MV-4-11 (cell line): ENCODE measurements at places on chromosomes 3 and 15.

DNA sequence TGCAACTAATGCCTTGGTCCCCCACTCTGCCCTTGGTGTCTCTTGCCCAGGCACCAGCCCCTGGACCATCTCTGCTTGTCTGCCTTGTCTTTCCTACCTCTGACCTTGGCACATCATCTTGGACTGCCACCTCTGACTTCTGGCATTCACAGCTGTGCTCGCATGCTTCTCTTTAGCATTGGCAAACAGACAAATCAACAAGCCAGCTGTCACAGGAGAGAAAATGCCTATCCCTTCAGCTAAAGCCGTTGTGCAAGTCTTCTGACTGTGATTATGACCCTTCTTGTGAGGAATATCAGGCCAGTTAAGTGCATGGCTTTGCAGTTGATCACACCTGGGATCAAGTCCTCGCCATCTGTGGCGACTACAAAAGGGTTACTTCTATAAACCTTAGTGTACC lies 84.6 kb downstream of the PRICKLE2 start:
- DNase-seq: no peak

DNA sequence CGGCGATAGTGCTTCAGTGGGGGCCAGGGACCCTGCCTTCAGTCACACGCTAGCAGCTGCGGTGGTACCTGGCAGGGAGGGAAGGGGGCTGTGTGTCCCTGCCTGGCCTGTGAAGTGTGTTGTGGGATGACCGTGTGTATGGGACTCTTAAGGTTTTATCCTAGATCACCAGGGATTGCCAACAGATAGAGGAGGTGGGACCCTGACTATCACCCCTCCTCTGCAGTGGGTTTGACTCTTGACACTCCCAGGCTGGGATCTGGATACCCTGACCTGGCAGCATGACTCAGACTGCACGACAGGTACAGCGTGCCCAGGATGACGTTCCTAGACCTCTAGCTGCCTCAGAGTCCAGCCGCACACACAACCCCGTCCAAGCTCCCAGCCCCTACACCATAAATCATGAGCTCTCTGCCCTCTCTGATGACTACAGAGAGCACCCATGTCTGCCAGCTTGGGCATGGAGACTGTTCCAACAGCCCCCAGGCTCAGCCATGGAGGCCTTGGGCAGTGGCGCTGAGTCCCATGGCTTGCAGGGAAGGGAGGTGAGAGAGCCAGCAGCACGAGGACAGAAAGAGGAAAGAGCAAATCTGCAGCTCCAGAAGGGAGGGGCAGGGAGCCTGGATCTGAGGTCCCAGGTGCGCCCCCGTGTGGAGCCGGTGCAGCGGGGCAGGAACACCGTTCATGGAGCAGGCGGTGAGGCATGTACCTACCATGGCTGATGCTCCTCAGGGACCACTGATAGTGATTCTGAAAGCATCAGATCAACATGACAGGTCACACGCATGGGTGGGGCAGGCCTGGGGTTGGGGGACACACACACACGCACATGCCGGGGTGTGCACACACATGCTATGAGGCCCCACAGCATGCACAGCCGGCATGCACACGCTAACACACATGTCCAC lies 71.0 kb downstream of the ADAMTS7 start:
- peak; percentile 76 for DNase-seq

- DNase-seq: no peak
Observed at GRCh38 chr15:86377914-86378313, 298.2 kb downstream of the AGBL1 start.

- peak; percentile 79 for DNase-seq
Observed at GRCh38 chr3:8982509-8982908, 19.2 kb upstream of the RAD18 start.

- no peak for DNase-seq
Observed at GRCh38 chr3:132382688-132383194, 34.6 kb upstream of the DNAJC13 start.

DNA sequence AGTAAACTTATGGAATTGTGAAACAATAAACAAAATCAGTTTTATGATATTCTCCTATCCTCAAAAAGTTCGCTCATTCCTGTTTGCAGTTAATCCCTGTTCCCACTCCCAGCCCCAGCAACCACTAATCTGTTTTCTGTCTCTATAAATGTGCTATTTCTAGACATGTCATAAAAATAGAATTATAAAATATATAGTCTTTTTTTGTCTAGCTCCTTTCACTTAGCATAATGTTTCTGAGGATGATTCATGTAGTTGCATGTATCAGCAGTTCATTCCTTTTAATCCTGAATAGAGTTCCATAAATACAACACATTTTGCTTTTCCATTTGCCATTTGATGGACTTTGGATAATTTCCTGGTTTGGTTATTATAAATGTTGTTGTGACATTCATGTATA lies 140.0 kb downstream of the KCNAB1 start:
- no peak for DNase-seq

DNA sequence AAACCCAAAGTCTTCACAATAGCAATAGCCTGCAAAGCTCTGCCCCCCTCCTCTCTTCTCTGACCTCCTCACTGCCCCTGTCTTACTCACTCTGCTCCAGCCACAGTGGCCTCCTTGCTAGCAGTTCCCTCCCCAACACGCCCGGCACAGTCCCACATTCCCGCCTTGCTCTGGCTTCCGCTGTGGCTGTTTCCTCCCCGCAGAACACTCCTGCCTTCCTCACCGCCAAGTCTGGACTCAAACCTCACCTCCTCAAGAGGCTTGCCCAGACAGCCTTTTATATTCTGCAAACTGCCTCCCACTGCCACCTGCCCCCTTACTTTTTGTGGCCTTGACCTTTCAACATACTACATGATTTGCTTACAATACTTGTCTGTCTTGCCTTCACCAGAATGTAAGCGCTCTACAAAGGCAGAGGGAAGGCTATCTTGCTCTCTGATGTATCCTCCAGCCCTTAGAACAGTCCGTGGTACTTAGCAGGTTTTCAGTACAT lies 406 bp upstream of the MPI start:
- DNase-seq: peak; percentile 28

GRCh38 chr3:139378587-139379241 lies 10.7 kb downstream of the COPB2 start:
- DNase-seq: no peak

GRCh38 chr15:88938802-88939485 lies 25.8 kb upstream of the MFGE8 start:
- no peak for DNase-seq

DNA sequence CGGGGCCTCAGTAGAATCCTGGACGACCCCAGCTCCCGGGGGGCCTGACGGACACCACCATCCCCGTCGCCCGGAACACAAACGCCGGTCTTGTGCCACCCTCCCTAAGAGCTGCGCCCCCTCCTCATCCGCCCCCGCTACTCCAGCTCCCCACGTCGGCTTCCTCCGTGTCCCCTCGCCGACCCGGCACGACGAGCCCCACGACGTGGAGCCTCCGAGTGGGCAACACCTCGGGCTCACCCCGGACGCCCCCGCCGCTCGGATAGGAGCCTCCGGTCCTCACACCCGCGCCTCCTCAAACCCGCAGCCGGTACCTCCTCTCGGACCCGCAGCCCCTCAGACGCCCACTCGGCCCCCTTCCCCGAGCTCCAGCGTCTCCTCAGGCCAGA lies 525 bp downstream of the NPTN start:
- no peak for DNase-seq

- DNase-seq: peak; percentile 42
Observed at GRCh38 chr15:78873793-78874765, 1.4 kb downstream of the MORF4L1 start.

DNA sequence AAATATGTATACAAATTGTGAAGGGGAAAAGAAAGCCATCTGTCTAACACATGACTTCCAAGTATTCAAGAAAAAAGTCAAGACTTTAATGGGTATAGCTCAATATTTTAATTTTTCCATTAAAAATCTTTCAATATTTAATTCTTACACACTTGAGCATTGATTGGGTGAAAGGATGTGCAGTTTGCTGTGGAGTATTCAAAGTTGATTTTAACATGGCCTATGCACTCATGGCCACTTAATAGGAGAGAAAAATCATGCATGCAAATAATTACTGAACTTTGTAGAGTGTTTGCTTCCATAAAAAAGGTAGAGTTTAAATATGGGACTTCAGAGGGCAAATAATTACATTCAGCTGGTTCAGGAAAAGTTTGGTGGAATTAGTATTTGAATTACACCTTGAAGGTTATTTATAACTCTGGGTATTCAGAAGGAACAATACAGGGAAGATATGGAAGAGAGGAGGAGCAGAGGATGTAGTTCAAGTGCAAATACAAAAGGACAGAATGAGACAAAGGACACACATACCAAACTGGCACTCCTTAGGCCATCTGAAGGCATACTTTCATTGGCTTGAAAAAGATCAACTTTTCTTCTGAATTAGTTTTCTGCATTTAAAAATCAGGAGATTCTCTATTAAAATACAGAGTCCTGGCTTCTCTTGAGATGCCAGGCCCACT lies 90.1 kb downstream of the OTOL1 start:
- no peak for DNase-seq

DNA sequence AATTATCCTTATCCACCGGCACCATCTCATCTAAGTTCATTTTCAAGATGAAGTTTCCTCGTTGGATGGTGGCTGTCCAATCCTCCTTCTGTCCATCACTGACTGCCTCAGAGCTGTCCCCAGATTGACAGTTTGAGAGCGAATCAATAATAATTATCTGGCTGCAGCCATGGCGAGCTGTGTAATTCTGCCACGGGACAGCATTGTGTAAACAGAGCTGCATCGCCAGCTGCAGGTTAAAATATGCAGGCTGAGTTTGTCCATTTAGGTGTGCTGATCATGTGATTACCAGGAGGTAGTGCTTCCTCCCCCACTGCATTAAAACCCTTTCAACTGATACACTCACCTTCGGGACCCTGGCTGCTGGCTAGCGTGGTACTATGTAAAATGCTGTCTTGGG lies 461.9 kb upstream of the ONECUT1 start:
- no peak for DNase-seq

GRCh38 chr3:15556512-15556911 lies 35.0 kb upstream of the COLQ start:
- peak; percentile 97 for DNase-seq

GRCh38 chr15:101006931-101007691 lies 88.0 kb downstream of the LRRK1 start:
- DNase-seq: peak; percentile 66

DNA sequence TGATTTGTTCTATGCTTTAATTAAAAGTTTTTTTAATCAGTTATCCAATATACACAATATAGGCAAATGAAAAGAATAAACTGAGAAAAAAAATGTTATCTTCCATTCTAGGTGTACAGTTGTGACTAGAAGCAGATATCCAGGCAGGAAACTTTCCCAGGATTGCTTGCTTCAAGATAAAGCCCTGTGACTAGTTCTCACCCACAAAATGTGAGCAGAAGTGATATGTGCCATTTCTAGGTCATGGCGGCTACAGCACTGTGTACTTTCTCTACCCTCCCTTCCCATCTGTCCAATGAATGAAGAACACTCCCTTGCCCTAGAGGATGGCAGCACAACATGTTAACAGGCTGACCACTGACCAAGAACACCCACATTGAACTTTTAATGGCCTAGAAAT lies 110.5 kb upstream of the STT3B start:
- no peak for DNase-seq

DNA sequence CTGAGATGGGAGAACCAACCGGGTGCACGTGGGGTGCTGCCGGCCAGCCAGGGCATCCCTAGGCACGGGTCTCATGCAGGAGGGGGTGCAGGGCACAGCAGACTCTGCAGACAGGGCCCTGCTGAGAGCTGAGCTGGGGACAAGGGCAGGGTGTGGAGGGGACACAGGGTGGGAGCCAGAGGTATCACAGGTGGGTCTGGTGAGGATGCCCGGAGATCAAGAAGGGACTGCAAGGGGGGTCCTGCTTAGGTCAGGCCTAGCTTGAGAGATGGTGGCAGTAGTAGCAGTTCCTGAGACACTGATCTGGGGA lies 39.5 kb upstream of the PRR23E start:
- no peak for DNase-seq

DNA sequence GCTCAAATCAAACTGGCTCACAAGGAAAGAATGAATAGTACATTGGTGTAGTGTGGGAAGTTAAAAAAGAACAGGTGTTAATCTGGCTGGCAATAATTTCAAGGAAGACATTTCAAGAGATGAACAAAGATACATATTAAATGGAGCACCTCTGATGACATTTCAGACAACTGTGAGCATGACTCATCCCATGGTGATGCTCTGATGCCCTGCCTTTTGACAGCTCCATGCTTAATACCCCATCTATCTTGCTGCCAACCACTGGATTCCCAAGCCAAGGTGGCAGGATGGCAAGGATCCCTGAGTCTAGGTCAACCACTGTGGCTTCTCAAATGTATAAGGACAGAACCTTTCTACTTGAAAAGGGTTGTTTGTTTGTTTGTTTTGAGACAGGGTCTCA lies 29.3 kb downstream of the LRRC2 start:
- DNase-seq: no peak

GRCh38 chr3:42651248-42652091 lies 2.0 kb upstream of the ZBTB47 start:
- no peak for DNase-seq

DNA sequence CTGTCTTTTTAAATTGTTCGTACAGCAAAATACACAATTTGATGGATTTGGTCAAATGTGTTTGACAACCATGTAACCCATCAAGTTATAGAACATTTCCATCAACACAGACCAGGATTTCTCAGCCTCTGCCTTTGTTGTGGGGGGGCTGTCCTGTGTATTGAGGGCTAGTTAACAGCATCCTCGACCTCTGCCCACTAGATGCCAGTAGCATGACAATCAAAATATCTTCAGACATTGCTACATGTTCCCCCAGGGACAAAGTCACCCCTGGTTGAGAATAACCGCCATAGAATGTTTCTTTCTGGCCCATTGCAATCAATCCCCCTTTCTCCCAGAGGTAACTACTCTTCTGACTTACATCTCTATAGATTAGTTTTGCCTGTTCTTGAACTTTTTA lies 310.1 kb upstream of the RGMA start:
- DNase-seq: no peak

GRCh38 chr3:112555535-112556170 lies 6.1 kb downstream of the ATG3 start:
- peak; percentile 52 for DNase-seq

- DNase-seq: no peak
Observed at GRCh38 chr15:42576040-42576594, 711 bp downstream of the STARD9 start.

- no peak for DNase-seq
Observed at GRCh38 chr15:60546744-60547143, 67.8 kb upstream of the ICE2 start.

DNA sequence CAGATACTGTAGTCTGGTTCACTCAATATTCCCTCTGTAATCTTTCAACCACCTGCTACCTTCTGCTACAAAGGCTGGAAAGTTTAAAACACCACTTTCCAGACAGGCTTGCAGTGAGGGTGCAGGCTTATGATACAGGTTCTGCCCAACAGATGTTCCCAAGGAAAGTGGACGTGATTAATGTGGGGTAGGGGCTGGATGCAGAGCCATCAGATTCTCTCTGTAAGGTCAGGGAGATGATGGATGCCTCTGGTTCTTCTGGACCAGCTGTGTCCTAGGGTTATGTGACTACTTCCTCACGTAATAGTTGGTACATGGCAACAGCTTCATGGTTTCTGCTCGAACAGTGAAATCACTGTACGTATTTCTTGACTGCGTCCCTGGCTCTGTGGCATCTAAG lies 11.1 kb downstream of the GPR176 start:
- DNase-seq: no peak
